GM23338 (cell line): ENCODE measurements at places on chromosomes 5 and 9. TPM values are rescaled to one million over a fixed set of nuclear protein-coding genes. Genes with fewer than 3 reads are reported as not detected.
A peak's percentile ranks its signal among the peaks of the same experiment; 100 is the strongest.

DNA sequence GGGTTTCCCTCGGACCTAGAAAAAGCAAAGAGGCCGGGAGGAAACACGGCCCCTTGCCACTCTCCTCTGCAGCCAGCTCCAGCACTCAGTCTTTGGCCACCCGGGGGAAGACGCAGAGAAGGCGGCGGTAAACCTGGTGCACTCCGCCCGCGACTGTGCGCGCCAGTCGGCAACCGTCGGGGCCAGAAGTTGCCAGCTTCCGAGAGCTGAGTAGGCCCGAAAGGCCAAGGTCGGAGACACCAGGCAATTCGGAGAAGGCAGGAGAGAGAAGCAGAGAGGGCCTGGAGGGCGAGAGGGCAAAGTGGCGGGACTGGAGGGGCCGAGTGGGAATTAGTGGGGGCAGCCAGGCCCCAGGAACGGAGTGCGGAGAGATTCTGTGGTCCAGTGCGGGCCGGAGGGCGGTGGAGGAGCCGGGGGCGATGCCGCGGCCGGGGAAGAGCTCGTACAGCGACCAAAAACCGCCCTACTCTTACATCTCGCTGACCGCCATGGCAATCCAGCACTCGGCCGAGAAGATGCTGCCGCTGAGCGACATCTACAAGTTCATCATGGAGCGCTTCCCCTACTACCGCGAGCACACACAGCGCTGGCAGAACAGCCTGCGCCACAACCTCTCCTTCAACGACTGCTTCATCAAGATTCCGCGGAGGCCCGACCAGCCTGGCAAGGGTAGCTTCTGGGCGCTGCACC is at the start of gene FOXB2:
TSS of gene FOXB2 (plus strand) at position 420 of the 690 bp plus-strand sequence. CDS start at position 420, 0 bp downstream.
- DNase-seq: peak; percentile 70

DNA sequence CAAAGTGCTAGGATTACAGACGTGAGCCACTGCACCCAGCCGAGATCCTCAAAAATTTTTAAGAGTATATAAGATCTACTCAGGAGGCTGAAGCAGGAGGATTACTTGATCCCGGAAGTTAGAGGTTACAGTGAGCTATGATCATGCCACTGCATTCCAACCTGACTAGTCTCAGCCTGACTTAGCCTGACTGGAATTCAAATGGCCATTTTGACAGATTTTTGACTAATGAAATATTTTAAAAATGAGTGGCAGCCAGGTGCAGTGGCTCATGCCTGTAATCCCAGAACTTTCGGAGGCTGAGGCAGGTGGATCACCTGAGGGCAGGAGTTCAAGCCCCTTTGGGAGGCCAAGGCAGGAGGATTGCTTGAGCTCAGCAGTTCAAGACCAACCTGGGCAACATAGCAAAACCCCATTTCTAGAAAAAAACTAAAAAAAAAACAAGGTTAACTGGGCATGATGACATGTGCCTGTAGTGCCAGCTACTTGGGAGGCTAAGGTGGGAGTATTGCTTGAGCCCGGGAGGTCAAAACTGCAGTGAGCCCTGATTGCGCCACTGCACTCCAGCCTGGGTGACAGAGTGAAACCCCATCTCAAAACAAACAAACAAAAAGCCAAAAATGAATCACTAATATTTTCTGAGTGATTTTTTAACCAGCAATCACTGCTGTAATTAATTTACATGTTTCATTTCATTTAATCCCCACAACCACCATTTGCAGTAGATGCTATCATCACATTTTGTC is 16.6 kb downstream of the ATOX1 start:
- no peak for DNase-seq

GRCh38 chr9:137970098-137970497 is 92.5 kb downstream of the CACNA1B start:
- no peak for DNase-seq

GRCh38 chr9:132169672-132170392 is 8.0 kb downstream of the NTNG2 start:
- DNase-seq: peak; percentile 88

GRCh38 chr5:139306197-139306596 is 12.7 kb downstream of the MATR3 start:
- DNase-seq: no peak

DNA sequence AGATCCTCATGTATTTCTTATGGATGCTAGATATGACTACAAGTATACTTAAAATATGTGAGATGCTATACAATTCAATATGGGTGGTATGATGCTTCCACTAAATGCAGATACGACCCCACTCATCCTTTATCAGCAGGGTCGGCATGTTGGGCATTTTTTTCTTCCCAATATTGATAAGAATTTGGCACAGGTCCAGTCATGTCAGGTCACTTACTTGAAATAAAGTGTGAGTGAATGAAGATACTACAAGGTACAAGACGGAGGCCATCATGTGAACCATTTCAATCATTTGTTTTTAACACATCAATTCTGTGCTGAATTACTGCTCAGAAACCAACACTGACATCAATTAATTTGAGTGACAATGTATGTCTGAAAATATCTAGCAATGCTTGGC is 146.9 kb upstream of the GNA14 start:
- DNase-seq: no peak

DNA sequence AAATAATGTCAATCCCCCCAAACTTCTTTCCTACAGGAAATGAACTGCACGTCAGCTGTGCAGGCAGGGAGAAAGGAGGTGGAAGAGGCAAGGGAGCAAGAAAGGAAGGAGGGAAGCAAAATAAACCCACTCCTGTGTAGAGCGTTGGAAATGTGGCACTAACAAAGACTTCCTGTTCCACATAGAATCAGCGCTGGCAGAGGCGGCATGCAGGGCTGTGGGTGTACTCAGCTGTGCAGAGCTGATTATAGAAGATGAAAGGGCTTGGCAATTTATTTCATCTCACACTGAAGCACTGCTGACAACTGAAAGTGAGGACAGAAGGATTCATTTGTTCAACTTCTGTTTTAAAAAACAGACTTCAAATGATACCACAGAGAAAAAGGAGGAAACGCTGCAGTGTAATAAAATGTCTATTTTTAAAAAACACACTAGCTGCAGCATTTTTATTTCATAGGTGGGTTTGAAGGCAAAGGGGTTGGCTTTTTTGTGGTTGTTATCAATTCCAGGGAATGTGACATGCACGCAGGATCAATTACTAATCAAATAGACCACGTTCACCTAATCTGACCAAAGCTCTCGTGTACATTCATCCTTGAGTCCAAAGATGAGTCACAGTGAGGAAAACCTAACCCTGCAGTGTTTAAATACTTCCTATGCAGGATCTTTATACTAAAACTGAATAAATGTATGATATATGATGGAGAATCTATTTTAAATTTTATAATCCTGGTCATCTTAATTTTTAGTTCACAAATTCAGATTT is 583.5 kb downstream of the ZNF608 start:
- no peak for DNase-seq

DNA sequence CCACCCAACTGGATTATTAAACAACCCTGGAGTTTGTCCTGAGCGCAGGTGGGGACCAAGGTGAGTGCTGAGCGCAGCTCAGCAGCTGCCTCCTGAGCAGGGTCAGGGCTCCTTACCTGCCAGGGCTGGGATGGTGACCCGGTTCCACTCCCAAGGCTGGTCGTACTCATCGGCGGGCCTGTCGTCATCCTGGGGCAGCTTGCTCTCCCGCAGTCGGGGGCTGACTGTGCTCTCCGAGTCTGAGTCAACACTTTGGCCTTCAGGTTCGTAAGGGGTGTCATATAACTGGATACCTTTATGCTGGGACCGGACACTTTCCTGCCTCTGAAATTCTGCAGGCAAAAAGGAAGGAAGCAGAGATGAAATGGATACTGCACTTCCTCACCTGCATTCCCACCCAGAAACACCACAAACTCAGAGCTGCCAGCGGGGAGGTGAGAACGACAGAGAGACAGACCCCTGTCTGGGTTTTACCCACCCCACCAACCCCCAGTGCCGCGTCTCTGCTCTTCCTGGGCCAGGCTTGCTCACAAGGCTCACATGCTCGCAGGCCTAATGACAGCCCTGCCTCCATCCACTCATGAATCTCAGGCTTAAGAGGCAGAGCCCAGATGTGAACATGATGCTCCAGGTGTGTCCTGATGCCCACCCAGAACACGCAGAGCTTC is 70.7 kb upstream of the SLC25A51 start:
- peak; percentile 19 for DNase-seq

The PCDHA2 gene
- total RNA-seq: 2.2 and 2.4 TPM in 2 replicates

The NRARP gene
- 39.0 and 55.1 TPM in 2 replicates for total RNA-seq

The ADCY2 gene
- 49.3 and 74.9 TPM in 2 replicates for total RNA-seq

The IFNA2 gene
- total RNA-seq: not detected in 2 replicates

The SEMA6A gene
- total RNA-seq: 355 and 400 TPM in 2 replicates

The EIF4E1B gene
- 0.17 TPM in 1 of 2 replicates, not detected in the other for total RNA-seq
